HS-27A (cell line): ENCODE measurements at places on chromosomes 3 and 15.

DNA sequence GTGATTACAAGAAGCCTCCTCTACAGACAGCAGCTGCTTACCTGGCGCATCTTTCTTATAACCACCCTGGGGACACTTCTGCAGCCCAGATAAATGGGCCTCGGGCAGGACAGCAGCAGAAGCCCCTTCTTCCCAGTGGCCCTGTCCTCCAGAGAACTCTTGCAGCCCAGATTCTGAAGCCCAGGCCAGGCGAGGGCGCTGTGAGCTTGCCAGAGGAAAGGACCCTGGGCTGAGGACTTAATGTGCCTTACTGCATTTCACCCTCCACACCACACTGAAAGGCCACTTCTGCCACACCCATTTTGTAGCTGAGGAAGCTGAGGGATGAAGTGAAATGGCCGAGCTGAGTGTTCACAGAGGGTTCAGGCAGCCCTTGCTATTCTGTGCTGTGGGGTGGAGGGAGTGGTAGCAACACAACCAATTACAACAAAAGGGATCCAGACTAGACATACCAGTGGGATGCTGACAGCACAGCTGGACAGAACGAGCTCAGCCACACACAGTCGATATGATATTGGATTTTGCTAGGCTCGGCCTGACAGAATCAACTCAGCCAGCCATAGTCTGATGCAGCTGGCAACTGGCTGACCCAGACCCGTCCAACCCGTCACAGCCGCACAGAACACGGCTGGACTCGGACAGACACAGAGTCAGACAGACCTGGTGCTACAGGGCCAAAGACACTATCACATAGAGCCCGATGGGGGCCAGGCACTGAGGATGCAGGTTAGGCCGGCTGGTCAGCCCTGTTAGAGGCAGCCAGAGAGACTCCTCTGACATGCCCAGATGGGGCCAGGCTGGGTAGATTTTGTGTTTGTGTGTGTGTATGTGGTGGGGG, 7.3 kb downstream of the ACOX2 start:
- no peak for DNase-seq

- DNase-seq = no peak
Observed at GRCh38 chr15:101020945-101021344, 101.8 kb downstream of the LRRK1 start.

DNA sequence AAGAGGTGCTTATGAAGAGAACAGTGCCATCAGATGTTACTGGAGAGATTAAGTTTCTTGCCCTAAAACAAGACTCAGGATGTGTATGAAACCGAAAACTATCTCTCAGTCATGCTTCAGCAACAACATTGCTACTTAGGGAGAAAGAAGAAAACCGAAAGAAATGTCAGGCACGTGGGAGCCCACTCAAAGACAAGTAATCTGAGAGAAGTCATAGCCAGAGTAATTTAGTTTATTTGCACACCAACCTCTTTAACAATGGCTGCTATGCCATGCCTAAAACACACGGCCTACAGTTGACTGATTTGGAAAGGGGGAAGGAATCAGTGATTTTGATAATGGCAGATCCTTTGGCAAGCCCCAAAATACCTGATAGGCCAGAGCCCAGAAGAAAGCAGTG, 162.9 kb downstream of the TIGIT start:
- no peak for DNase-seq

DNA sequence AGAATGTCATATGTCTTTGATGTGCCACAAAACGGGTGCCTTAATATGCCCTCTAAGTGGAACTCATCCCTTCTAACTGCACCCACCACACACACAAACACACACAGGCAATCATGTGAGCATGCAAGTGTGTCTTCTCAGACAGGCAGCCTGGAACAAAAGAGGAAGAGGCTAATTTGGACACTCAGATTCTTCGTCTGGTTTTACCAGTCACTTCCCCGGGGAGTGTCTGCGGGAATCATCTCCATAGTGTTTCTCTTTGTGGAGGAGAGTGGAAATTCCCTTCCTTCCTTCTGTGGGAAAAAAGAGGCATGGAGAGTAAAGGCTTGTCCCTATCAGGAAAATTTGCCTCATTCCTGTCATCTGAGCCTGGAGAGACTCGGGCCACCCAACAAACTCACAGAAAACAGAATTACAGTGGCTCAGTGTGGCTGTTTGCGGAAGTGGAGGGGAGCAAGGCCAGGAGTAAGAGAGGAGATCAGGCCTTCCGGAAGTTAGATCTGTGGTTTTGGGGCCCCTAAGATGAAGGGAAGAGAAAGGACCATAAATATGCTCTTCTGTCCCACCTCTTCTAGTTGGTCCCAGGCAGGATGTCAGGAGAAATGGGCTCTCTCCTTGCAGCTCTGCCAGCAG, 212.6 kb upstream of the SEMA6D start:
- no peak for DNase-seq

DNA sequence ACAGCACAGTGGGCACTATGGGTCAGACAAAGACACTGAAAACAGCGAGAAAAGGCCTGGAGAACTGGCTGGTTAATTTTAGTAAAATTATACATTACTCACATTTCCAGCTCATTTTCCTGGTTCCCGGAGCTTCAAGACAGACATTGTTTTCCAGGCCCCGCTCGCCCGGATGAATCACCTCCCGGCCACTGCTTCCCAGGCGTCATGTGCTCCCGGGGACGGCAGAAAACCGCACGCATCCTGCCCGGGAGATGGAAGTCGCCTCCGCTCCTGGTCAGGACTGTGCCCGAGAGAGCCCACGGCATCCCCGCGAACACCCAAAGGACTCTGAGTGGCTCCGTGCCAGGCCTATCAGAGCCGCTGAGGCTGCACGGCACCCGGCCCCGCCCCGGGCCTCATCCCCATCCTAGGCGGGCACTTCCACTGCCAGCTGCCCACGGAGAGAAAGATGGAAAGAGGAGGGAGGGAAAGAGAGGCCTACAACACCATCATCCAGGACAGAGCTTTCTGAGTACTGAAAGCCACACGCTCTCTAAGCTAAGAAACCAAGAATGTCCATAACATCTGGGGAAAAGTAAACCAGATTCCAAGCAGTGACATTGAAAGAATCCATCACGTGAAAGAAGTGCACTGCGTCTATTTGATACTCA, 75.1 kb downstream of the VGLL4 start:
- peak; percentile 84 for DNase-seq

DNA sequence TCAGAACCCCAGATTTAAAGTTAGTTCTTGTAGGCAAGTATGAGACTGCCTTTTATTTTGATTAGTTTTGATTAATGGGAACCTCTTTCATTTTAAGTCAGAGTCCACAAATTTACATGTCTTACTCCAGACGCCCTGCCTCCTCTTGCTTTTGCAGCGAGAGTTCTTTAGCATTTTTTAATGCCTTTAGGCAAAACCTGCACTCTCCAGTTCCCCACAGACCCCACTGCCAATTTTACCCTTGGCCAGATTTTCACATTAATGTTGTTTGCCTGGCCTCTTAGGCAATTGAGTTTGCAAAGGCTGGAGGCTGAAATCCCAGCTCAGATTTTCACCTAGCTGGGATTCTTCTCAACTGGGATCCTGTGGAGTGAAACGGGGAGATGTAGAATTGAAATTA, 85.8 kb downstream of the GAP43 start:
- no peak for DNase-seq

- no peak for DNase-seq
Observed at GRCh38 chr3:14725564-14726440, 50.9 kb downstream of the C3orf20 start.

- no peak for DNase-seq
Observed at GRCh38 chr15:32879980-32880379, 162.2 kb downstream of the GREM1 start.

GRCh38 chr3:52509753-52510328, 14.7 kb downstream of the STAB1 start:
- no peak for DNase-seq

GRCh38 chr3:149009732-149010131, 18.4 kb downstream of the GYG1 start:
- DNase-seq = no peak

DNA sequence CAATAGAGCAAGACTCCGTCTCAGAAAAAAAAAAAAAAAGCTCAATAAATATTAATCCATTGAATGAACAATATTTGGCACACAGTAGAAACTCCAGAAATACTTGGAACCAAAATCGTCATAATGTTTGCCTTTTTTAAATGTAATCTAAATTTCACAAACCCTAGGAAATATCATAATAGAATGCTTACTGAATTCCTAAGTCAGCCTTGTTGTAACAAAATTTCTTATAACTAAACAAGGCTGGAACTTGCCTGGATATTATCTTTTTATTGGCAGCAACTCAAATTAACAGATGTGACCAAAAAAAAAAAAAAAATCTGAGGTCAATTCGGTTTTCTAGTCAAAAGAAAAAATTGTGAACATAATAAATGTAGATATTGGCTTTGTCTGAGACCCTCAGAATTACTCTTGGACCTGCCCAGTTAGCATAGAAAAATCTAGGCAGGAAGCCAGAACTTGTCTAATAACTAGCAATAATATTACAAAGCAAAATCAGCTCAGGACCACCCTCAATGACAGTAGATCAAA, 33.3 kb downstream of the GABPB1 start:
- no peak for DNase-seq

- DNase-seq = no peak
Observed at GRCh38 chr3:102926618-102927017, 491.8 kb downstream of the ZPLD1 start.

GRCh38 chr3:186915806-186916796, 14.2 kb upstream of the ST6GAL1 start:
- DNase-seq = no peak

DNA sequence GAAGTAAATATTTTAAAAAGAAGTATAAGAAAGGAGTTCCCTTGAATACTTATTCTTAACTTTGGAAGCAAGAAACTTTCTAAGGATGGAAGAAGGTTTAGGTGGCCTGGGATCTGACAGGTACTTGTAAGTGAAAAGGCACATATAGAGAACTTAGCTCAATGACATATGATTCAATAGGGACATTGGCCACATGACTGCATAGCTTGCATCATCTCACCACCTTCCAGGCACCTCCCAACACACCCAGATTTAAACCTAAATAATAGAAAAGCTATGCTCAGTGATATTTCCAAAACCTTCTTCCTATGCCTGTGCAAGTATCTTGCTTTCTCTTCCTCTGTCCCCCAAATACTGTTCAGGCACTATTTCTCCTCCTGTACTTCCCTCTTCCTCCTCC, 4.7 kb upstream of the P2RY1 start:
- DNase-seq = no peak

DNA sequence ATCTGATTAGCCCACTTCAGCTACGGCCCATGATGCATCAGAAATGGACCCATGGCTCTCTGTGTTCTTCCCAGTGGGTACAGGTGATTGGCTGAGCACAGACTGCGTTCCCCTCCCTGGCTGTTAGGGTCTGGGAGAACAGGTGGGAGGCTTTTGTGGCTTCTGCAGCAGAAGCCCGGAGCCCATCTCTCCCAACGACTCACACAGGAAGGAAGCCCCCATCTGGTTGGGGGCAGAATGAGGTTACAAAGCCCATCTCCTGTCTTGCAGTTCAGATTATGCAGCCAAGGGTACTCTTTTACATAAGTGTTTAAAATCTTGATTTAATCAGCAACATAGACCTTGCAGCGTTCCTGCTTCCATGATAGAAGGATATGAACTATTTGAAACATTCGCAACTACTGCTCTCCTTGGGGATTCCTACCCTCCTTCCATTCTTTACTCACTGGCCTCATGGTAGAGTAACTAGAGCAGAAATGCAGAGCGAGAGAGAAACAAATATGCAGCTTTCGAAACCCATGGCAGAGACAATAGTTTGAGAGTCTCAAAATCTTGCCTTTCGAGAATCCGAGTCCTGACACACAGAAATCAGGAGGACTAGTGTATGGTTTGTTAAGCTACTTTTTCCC, 291.3 kb downstream of the TLE3 start:
- no peak for DNase-seq

DNA sequence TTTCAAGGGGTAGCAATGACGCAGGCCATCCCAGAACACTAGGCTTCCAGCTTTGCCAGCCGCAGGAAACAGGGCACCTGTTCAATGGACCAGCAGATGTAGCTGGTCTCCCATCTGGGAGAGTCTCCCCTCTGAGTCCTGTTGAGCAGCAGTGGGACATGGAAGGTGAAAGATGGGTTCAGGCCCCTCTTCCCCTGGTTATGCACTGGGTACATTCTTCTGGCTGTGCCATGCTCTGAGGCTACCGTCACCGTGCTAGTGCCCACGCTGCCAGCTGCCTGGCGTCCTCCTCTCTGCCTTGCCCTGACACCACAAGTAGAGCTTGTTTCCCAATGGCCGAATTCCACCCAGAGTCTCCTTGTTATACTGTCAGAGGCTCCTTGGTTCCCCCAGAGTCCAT, 63.1 kb downstream of the TLE3 start:
- DNase-seq = no peak

- no peak for DNase-seq
Observed at GRCh38 chr15:88250826-88251225, 5.7 kb downstream of the NTRK3 start.

DNA sequence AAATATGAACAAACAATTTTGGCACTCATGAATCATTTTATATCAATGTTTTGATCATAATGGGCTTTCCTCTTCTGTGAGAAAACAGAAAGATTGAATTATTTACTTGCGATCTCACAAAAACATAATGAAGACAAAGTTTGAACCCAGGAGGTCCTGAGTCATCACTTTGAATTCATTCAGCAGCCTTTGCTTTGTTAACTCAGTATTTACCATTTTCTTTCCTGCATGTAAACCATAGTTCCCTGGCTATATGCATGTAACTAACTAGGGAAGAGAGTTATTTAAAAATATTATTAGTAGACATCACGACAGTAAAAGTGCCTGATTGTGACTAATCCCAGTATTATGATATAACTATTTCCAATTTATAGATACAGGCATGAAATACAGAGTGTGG, 1026.2 kb downstream of the PLOD2 start:
- DNase-seq = no peak

- DNase-seq = no peak
Observed at GRCh38 chr3:36215241-36215640, 165.1 kb upstream of the STAC start.

DNA sequence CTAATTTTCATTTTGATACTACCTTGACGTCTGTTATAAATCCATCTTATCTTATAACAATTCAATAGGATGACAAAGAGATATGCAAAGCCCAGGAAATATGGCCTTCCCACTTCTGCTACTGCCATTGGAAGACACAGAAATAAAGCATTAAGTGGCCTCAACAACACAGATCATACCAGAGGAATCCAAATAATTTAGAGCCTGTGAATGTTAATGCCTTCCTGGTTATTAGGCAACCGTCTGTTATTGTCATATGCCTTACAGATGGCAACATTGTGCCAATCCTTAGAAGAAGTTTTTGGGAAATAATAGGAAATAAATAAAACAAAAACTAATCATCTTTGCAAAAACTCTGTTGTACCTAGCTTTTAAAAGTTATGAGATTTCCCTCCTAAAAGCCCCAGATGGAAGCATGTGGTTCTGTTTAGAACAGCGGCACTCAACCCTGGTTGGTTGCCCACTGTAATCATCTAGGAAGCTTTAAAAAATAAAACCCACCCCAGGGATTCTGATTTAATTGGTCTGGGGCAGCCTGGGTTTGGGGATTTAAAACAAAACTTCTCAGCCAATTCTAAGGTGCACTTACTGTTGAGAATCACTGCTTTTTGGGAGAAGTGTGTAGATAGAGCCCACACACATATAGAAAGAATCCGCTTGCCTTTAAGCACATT, 704.8 kb upstream of the CFAP20DC start:
- DNase-seq = no peak
